AG04450 (cell line): ENCODE measurements at places on chromosomes 11 and 22.

DNA sequence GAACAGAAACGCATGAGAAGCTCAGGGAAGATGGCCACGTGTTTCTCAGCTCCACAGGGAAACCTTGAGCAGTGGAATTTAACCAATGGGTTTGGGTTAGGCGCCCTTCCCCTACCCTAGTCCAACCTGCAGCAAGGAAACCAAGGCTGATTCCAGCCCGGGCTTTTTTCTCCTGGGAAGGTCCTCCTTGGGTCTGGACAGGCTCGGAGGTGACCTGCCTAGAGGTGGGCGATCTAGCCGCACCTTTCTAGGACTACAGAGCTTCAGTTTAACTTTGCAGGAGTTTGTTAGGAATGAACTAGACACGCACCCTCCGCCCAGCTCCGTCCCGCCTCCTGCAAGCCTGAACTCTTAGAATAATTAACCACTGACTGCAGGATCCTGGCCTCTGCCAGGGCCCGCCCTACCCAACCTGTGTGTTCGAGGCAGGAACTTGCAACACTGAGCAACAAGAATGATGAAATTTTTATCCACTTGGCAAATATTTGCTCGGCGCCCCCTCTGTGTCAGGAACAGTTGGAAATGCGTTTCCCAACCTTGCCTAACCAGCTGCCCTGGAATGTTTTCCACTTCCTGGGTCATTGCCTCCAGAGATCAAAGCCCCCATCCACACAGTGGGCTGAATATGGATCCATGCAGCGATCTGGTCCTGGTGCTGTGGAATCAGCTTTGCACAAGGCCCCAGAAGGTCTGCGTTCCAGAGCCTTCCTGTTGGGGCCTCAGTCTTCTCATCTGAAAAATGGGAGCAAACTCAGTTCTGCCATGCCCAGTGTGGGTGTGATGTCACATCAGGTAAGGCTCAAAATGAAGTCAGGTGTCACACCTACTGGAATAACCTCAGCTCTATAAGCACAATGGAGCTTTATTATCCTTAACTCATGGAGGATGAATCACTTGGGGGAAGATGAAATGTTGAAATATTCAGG lies 13.3 kb downstream of the MPST start:
- no peak for DNase-seq

- DNase-seq, result peak; percentile 67
These were observed 237.5 kb downstream of the MIAT start for GRCh38 chr22:26894766-26895485.

- DNase-seq, result peak; percentile 24
These were observed 12.8 kb upstream of the CLPB start for GRCh38 chr11:72446929-72447769.

DNA sequence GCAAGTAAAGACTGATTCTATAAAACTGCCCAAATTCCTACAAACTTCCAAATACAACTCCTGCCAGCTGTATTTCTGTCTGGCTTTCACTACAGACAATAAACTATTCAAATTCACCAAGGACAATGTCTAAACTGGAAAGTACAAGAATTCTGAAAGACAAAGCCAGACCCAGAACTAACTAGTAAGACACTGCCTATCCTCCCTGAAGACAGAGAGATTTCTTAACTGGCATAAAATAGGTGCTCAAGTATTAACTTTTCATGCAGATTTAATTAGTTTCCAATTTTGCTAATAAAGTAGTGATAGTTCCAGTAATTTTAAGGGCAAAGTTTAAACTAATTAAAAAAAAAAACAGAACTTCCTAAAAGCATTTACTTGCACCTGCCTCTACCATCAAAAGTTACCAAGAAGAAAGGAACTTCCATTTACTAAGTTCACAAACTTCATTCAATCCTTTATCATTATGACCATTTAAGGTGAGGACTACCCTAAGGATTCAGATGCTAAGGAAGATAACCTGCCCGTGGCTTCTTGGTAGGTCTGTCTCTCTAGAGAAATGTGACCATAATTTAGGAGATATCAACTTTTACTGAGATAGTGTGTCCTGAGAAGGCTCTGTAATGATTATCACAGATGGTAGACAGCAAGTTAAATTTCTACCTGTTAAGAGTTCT lies 45.2 kb downstream of the CELF1 start:
- DNase-seq, result no peak

DNA sequence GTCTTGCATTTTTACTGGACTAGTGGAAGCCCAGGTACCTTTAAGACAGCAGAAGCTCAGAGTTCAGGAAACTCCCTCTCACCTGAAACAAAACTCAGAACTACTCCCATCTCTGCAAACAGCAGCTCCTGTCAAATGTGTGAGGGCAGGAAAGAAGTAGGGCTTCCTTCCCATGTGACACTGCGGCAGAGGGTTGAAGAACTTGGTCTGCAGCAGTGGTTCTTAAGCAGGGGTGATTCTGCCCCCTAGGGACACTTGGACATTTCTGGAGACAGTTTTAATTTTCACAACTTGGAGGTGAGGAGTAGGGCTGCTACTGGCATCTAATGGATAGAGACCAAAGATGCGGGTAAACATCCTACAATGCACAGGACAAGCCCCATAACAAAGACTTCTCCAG lies 63.4 kb downstream of the RCN1 start:
- no peak for DNase-seq

- no peak for DNase-seq
These were observed 10.4 kb upstream of the WNT11 start for GRCh38 chr11:76216536-76217325.

DNA sequence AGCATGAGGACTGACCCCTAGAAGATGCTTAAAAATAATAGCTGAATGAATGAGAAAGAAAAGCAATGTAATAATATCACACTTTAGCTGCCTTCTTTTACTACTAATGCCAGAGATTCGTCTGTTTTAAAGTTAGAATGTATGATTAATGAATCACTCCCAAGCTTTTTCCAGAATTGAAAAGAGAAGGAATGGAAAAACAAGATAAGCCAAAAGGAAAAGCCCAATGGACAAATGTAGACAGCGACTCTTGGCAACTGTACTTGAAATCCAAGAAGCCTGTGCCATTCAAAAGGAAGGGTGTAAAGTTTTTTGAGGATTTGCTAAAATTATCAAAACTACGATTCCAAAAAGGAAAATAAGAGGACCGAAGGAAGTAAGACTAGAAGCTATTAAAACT lies 40.8 kb upstream of the PAMR1 start:
- no peak for DNase-seq

GRCh38 chr11:106202935-106203620 lies 125.6 kb downstream of the AASDHPPT start:
- DNase-seq, result no peak

- no peak for DNase-seq
These were observed 5.0 kb downstream of the CDCA5 start for GRCh38 chr11:65078786-65079342.

GRCh38 chr22:23542933-23543332 lies 37.2 kb downstream of the IGLL1 start:
- DNase-seq, result no peak

DNA sequence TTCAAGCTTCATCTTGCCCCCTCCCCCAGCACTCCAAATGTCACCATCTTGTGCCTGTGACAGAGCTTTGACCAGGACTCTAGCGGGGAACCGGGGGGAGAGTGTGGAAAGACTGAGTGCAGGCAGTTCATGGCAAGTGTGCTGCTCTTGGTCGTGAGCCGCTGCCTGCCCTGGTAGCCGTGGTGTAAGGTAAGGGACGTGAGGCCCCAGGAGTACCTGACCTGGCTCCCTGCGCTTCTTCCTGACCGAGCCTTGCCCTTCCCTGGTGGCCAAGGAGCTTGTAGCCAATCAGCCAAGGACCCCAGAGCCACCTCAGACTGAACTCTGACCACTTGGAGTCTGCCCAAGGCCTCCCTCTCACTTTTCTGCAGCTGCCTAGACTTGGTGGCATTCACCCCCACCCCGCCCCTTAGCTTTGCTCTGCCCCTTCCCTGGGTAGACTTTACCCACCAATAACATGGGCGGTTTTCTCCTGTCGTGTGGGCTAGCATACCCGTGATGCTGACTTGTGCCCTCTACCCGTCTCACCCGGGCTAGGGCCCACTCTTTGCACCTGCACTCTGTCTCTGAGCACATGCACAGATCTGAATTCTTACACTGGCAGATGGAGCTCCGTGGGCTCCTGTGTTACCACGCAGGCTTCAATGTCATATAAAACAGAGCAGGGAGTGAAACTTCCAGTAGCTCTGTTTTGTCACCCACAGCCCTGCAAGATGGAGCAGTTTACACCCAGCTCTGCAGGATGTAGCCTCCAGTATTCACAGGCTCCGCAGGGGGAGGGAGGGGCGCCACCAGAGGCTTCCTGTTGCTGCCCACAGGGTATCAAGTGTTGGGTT lies 1.5 kb downstream of the DGKZ start:
- DNase-seq, result no peak

- DNase-seq, result peak; percentile 13
These were observed 80.7 kb downstream of the RBFOX2 start for GRCh38 chr22:35947794-35948425.

DNA sequence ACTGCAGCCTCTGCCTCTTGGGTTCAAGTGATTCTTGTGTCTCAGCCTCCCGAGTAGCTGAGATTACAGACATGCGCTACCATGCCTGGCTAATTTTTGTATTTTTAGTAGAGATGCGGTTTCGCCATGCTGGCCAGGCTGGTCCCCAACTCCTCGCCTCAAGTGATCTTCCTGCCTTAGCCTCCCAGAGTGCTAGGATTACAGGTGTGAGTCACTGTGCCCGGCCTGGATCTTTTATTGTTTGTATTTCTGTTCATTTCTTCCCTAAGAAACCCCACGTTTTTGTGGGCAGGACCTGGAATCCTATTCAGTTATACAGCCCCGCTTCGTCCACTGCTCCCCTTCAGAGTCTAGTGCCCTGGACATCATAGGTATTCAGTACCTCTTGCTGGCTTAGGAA lies 28.7 kb downstream of the ZBTB16 start:
- no peak for DNase-seq

- no peak for DNase-seq
These were observed 62.2 kb downstream of the ARFGAP3 start for GRCh38 chr22:42794551-42795510.

GRCh38 chr22:43342347-43343261 lies 568 bp downstream of the SCUBE1 start:
- DNase-seq, result no peak

GRCh38 chr11:118661425-118662301 lies 17.8 kb downstream of the TREH start:
- no peak for DNase-seq

- DNase-seq, result no peak
These were observed 15.3 kb downstream of the MACROD1 start for GRCh38 chr11:64150481-64151239.

DNA sequence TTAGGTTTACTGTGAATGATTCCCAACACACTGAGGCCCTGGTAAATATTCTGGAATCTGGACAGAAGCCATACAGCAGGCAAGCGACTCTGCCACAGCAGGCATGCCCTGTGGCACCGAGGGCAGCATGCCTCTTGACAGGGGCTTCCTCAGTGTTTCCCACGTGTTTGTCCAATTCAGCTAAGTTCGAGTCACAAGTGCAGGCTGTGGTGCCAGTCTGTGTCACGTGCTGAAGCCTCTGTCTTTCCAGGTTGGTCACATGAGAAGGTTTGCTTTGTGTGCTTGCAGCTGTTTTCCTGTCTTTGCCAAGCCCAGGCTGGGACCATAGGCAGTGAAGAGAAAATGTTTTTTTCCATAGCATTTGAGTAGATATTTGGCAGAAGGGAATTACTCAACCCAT lies 2.4 kb upstream of the PPFIBP2 start:
- DNase-seq, result no peak

DNA sequence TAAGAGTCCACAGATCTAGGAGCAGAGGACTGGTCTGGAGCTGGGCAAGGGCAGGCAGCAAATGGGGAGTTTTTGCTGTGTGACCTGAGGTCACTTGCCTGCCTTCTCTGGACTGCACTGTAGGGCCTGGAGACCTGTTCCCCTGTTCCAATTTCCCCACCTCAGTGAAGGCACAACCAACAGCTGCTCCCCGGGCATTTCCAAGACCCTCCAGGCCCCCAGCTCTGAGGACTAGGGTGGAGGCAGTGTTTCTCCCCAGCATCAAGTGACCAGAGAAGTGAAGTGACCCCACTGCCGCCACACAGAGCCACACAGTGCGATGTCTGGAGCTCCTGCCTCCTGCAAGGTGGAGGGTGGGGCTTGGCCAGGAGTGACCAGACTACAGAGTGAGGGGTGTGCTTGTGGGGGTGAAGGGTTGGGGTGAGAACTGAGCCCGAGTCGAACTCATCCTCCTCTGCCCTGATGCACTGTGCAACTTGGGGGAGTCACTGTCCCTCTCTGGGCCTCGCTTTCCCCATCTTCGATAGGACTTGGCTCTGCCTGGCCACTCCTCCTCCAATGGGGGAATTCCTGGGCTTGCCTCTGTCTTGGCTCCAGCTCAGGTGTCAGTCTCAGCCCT lies 21.6 kb downstream of the P2RY2 start:
- no peak for DNase-seq

GRCh38 chr11:26186389-26186788 lies 145.5 kb upstream of the ANO3 start:
- no peak for DNase-seq

GRCh38 chr11:59559886-59560285 lies 48.5 kb downstream of the OR4D9 start:
- no peak for DNase-seq

GRCh38 chr22:33971561-33971961 lies 51.3 kb upstream of the LARGE1 start:
- no peak for DNase-seq
